Thyroid gland (tissue), 4 donors: ENCODE measurements at places on chromosomes 3 and 15.

GRCh38 chr3:10383850-10384248 is 62.9 kb upstream of the SEC13 start:
- no peak overlapping the region for H3K27ac ChIP-seq
- no peak overlapping the region for H3K4me3 ChIP-seq
- no peaks in the 10 kb centered on the region for H3K27me3 ChIP-seq
- no peaks in the 10 kb centered on the region for H3K36me3 ChIP-seq
- no peaks in the 10 kb centered on the region for H3K4me1 ChIP-seq
- no peak for DNase-seq

GRCh38 chr3:119236756-119237155 is 3.9 kb downstream of the B4GALT4 start:
- H3K27ac ChIP-seq: no peak overlapping the region
- H3K36me3 ChIP-seq: peaks cover 4% of the 10 kb centered on the region
- H3K4me3 ChIP-seq: no peak overlapping the region
- DNase-seq: no peak
- H3K27me3 ChIP-seq: no peaks in the 10 kb centered on the region

GRCh38 chr15:70488002-70488605 is 275.3 kb downstream of the UACA start:
- no peak overlapping the region for H3K27ac ChIP-seq
- H3K4me1 ChIP-seq: no peaks in the 10 kb centered on the region
- no peaks in the 10 kb centered on the region for H3K27me3 ChIP-seq
- peak; percentile 61 for DNase-seq
- H3K4me3 ChIP-seq: no peak overlapping the region
- H3K36me3 ChIP-seq: no peaks in the 10 kb centered on the region

GRCh38 chr15:39361497-39361896 is 219.4 kb upstream of the THBS1 start:
- no peaks in the 10 kb centered on the region for H3K36me3 ChIP-seq
- H3K4me3 ChIP-seq: no peak overlapping the region
- H3K27ac ChIP-seq: no peak overlapping the region
- DNase-seq: no peak
- peaks cover 31% of the 10 kb centered on the region for H3K4me1 ChIP-seq

DNA sequence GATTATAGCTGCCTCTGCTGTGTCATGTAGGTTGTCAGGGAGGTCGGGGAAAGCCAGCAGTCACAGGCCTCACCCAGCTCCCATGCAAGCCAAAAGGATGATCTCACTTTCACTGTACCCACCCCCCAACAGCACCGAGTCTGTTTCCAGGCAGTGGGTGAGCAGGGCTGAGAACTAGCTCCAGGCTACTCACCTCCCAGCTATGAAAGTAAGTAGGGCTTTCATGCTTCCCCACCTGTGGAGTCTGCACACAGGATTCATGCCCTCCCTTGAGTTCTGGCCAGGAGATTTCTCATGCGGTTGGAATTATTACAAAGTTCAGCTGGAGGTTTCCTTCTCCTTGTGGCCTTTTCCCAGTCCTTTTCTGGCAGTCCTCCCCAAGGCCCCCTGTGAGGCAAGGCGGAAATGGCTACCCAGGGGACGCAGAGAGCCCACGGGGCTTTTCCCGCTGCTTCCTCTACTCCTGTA is 356.2 kb downstream of the SV2B start:
- H3K4me1 ChIP-seq: no peaks in the 10 kb centered on the region
- H3K36me3 ChIP-seq: no peaks in the 10 kb centered on the region
- no peak for DNase-seq
- no peaks in the 10 kb centered on the region for H3K27me3 ChIP-seq

GRCh38 chr3:19688767-19689166 is 245.2 kb downstream of the EFHB start:
- H3K4me1 ChIP-seq: no peaks in the 10 kb centered on the region
- H3K27ac ChIP-seq: no peak overlapping the region
- H3K4me3 ChIP-seq: no peak overlapping the region
- no peaks in the 10 kb centered on the region for H3K36me3 ChIP-seq

DNA sequence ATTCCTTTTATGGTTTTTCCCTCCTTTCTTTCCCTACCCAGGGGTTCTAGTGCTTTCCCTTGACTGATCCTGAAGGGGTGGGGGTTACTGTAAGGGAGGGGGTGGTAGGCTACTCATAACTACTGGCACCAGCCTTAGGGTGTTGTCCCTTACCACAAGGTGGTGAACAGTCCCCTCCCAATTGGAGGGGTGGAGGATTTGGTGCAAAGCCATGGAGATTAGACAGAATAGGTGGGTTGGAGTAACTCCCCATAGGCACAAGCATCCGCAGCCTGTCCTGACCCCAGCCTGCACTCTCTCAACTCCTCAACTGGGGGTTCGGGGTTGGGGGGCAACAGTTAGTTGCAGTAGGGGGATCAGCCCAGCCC is 2.6 kb upstream of the HYAL2 start:
- H3K27ac ChIP-seq: no peak overlapping the region
- no peak overlapping the region for H3K4me3 ChIP-seq
- H3K36me3 ChIP-seq: peaks cover 10% of the 10 kb centered on the region
- DNase-seq: no peak
- peaks cover 38% of the 10 kb centered on the region for H3K4me1 ChIP-seq
